ENCODE measurements at places on chromosomes 16 and 17.

DNA sequence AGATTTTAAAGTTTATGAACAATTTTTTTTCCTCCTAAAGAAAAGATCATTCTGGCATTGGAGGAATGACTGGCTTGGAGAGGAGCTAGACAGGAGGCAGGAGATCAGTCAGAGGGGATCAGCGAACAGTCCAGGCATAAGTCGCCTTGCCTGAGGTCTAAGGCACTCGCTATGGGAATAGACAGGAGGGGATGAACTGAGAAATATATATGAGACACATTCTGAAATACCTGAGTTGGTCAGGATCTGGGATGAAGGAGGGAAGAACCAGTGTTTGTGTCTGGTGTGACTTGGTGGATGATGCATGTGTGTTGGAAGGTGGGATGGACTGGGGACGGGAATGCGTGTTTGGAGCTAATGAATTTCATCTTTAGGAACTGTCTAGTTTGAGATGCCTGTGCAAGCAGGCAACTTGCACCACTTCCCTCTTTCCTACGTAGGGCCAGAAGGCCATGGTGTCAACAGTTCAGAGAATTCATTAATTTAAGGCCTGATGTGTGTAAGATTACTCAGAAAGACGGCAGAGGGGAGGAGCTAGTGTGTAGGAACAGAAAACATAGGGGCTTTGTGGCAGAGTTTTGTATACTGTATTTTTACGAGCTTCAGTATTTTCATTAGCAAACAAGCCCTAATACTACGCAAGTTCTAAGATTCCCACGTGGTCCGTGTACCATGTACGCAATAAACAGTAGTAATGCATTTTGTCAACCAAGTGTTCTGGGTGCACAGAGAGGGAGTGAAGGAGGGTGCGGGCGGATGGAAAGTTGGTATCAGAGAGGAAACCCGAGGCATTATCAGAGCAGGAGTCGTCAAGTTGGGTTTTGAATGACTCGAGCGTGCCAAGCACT is 825 bp downstream of the HEATR6 start:
- DNase-seq = no peak

- DNase-seq = no peak
These were observed 76.4 kb upstream of the C17orf78 start for GRCh38 chr17:37299257-37299980.

DNA sequence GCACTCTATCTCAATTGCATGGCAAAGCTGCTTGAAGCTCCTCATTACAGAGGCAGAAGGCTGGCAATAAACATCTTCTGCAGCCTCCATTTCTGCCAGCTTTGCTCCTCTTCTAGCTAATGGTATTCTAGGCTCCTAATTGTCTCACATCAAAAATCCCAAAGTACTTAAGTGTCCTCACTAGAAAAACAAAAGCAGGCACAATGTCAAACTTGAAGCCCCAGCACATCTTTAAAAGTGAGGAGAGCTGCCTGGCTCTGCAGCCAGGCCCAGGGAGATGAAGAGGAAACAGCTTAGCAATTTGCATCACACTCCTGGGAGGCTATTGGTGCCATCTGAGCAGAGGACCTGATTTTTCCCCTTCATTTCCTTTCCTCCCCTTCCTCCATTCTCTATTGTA is 197.1 kb downstream of the KCNJ2 start:
- no peak for DNase-seq

- peak; percentile 87 for DNase-seq
These were observed 39.5 kb upstream of the ATP2A3 start for GRCh38 chr17:4003501-4004421.

GRCh38 chr17:77404812-77405581 is 264.2 kb downstream of the SEC14L1 start:
- DNase-seq = no peak

GRCh38 chr17:18921912-18922451 is 30.0 kb upstream of the SLC5A10 start:
- no peak for DNase-seq

DNA sequence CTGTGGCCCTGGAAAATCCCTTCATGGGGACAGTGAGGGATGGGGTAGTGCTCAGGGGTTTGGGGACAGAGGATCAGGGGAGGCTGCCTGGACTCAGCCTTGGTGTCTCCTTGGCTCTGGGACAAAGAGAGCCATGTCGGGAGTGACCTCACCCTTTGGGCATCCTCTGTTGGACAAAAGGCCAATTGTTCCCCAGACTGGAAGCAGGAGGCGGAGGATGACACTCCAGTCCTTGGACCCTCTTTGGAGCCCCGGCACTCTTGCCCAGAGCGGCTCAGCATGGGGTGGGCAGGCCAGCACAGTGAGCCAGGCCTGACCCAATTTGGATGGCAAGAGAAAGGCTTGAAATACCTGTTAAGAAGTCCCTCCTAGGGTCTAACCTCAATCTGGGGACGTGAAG is 39.4 kb upstream of the PHB1 start:
- no peak for DNase-seq

DNA sequence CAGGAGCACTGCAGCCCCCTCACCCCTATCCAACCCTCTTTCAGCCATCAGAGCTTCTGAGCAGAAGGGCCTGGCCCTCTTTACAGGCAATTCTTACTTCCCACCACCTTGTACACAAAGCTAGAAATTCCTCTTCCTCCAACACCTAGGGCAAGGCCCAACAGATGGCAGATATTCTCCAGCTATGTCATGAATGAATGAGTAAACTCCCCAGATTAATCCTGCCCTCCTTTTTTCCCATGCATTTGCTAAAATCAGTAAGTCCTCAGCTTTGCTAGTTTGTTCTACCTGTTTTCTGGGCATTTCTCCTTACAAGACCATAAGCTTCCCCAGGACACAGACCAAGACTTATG is 20.4 kb upstream of the MRPS23 start:
- DNase-seq = no peak

DNA sequence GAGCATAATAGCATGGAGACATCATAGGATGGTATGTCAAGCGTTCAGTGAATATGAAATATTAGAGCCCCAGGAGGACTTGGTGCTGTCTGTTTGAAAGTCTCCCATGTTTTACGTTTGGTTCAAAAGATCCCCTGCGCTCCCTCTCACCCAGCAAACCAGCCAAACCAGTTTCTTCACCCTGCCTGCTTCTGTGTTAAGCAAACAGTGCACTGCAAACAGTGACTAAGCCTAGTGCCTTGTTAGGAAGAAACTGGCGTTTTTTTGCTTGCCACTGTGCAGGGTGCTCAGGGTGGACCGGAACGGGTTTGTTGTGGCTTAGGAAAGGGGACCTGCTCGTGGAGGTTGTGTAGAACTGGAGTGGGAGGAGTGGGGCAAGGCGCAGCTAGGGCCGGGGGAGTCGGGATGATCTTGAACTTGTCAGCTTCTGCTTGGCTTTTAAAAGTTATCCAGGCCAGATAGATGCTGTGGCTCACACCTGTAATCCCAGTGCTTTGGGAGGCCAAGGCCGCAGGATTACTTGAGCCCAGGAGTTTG is 7.7 kb downstream of the CDH1 start:
- DNase-seq = no peak

- DNase-seq = no peak
These were observed 15.0 kb downstream of the NSMCE1 start for GRCh38 chr16:27253526-27253930.

DNA sequence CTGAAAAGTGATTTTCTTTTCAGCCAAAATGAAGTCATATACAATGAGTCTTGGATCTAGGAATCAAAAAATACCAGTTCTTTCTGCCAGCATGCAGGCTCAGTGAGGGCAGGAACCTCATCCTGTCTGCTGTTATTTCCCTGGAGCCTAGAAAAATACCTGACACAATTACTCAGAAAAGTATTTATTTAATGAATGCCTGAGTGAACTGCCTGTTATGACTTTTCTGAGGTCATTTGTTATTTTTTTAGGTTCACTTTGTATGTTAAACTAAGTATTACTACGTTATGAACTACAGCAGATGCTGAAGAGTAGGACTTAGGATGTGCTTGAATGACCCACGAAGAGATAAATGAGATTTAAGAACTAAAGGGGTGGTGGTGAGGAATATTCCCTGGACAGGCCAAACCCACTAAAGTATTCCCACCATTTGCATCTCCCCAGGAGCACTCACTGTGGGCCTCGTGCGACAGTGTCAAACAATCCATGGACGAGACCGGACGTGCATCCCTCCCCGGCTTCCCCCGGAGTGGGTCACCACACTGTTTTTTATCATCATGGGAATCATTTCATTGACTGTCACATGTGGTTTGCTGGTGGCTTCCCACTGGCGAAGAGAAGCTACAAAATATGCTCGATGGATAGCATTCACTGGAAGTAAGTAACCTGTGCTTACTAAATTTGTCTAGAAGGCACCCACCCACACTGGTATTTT is 17.1 kb upstream of the VWA3A start:
- no peak for DNase-seq

DNA sequence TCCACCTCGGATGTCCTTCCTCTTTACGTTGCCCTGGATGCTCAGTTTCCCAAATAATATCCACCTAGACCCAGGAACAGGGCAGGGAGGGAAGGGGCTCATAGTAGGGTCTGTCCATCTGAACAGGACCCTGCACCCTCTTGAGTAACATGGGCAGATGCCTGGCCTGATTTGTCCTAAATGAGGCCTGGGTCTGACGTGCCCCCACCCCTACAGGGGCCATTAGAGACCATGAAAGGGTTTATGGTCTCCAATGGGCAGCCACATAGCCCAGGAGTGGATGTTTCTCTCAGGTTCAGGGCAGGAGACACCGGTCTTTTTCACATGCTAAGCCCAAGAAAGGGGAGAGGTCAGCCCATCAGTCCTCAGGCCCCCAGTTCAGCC is 6.8 kb downstream of the CACNG1 start:
- peak; percentile 39 for DNase-seq

- DNase-seq = no peak
These were observed 121.9 kb downstream of the USP31 start for GRCh38 chr16:23027386-23027785.

DNA sequence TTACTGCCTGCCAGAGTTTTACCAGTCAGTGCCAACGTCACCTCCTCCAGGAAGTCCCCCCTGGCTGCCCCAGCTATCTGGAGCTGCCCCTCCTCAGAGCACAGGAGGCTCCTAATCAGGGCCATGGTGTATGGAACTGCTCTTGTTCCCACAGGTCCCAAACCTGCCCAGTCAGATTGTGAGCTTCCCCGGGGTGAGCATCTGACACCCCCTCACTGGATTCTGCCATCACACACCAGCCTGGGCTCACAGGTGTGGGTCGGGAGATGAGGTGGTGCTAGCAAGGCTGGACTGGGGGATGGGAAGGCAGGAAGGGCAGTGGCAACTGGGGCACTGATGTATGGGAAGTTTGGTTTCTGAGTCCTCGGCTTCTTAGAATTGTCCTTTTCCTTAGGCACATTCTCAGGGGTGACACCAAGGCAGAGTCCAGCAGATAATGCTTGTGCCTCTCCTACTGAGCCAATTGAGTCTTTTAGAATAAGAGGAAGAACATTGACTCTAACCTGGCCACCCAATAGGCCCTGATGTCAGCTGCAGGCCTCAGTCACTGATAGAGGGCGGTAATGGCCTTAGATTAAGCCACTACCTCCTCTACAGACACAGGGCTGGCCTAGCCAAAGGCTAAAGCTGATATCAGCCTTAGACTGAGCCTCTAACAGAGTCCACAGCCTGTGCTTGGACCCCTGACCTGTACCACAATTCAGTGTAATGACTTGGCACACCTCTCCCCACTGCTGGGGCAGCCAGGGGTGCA is 107.9 kb downstream of the WSCD1 start:
- peak; percentile 53 for DNase-seq

DNA sequence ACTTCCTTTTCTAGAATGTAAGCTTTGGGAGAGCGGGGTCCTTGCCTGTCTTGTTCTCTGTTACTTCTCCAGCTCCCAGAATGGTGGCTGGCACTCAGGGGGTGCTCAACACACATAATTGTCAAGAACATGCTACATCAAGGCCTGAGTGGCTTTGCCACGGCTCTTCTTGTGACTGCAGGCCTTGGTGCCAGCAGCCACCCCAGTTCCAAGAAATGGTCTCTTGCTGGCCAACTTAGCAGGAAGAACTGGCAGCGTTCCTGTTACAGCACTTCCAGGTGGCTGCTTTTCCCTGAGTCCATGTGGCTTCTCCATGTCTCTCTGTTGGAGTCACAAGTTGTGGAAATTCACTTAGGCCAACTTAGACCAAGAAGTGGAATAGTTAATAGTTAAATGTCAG is 36.1 kb downstream of the PRKCB start:
- no peak for DNase-seq

- no peak for DNase-seq
These were observed 381.0 kb downstream of the TOX3 start for GRCh38 chr16:52165961-52166360.

DNA sequence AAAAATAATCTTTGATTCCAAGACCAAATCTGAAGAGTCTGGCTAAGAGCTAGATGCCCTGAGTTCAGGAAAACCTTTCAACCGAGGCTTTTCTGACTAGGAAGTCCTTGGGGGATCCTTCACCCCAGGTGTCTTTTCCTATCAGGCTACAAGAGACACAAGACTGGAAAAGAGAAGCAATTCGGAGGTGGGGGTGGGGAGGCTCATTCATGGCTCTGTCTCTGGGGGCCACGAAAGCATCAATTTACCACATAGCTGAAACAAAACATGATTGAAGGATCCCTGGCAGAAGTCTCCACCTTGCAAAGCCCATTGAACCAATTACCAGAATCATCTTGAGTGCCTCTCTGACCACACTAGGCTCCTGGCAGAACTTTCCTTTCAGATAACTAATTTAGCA is 239.8 kb upstream of the SALL1 start:
- DNase-seq = no peak

DNA sequence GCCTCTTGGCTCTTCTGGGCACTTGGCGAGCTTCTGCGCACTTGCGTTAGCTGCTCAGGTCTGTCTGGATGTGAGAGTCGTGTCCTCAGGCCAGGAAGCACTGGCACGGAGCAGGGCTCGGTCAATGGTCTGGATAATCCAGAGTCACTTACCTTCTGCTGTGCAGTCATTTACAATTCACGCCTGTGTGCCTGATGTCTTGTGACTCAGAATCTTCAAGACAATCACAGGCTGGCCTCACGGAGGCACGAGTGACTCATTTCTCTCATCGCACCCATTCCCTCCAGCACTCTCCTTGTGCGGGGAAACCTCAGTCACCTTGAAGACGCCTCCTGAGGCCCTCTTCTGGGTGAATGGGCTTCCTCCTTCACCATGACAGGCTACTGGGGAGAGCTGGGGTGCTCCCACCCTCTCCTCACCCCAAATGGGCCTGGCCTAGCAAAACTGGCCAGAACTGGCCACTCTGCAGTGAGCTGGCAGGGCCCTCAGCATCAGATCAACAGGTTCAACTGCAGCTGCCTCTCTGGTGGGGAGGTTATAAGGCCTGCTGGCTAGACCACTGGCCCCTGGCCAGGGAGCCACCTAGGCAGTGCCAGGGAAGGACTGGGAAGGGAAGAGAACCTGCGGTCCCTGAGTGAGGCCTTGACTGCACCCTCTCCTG is 1.9 kb upstream of the CAPN15 start:
- no peak for DNase-seq

Measured in mesenteric fat pad (tissue), 1 donor.